Sciatic nerve (tissue), 2 donors: ENCODE measurements at places on chromosomes 7 and 10.

GRCh38 chr10:64682043-64682442, 1160.8 kb downstream of the REEP3 start:
- DNase-seq: no peak

- DNase-seq: no peak
Observed at GRCh38 chr7:138934861-138935260, 46.3 kb downstream of the KIAA1549 start.

- DNase-seq: no peak
Observed at GRCh38 chr7:107133396-107133795, 35.4 kb upstream of the HBP1 start.

GRCh38 chr7:123270570-123270969, 70.8 kb upstream of the SLC13A1 start:
- no peak for DNase-seq

- DNase-seq: no peak
Observed at GRCh38 chr10:35950226-35950625, 308.1 kb upstream of the FZD8 start.

DNA sequence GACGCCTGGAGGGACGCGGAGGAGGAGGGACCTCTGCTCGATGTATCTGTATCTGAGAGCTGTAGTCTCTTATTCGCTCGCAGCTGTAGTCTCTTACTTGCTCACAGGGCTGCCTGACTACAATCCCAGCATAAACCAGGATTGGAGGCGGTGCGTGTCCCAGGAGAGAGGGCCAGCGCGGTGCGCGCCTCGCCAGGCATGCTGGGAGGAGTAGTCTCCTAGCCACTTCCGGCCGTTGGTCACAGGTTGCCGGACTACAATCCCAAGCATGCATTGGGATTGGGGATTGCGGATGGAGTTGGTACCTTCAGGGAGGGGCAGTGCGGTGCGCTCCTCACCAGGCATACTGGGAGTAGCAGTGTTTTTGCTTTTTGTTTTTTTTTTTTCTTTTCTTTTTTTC, 421.7 kb upstream of the NUPR2 start:
- DNase-seq: no peak

DNA sequence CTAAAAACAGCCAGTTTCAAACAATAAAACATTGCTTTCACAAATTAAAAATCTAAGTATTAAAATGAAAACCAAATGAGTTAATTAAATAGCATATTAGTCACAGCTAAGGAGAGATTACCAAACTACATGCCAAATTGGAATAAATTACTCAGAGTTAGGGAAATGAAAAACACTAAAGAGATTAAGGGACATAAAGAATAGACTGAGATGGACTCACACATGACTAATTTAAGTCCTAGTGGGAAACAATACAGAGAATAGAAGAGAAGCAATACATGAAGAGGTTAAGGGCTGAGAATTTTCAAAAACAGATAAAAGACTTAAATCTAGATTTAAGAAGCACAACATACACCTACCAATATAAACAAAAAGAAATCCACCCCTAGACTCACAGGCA, 110.6 kb downstream of the ZFAND4 start:
- no peak for DNase-seq

DNA sequence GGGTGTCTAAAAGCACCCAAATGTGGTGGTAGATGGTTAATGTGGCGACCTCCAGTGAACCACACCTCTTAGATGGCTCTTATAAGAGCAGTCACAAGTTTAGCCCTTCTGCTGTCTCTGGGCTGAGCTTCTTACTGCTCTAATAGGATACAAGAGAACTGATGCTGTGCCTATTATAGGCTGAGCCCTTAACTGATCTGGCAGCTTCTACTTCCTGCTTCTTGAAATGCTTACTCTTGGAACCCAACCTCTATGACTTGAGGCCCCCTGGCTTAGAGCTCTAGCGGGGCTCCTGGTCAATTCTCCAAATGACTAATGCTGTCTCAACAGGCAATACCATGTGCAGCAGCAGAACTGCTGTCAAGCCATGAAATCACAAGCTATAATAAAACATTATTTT, 35.0 kb upstream of the LSM8 start:
- no peak for DNase-seq

DNA sequence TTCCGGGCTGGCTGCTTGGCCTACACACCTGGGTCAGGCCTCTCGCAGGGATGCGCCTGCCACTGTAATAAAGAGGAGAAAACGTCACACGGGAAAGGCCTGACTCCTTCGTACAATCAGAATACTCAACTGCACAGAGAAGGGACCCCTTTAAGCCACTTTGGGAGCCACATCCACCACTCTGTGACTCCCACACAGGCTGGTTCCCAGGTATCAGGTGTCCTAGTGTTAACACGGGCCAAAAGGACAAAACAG, 5.8 kb upstream of the ZNF736 start:
- no peak for DNase-seq

DNA sequence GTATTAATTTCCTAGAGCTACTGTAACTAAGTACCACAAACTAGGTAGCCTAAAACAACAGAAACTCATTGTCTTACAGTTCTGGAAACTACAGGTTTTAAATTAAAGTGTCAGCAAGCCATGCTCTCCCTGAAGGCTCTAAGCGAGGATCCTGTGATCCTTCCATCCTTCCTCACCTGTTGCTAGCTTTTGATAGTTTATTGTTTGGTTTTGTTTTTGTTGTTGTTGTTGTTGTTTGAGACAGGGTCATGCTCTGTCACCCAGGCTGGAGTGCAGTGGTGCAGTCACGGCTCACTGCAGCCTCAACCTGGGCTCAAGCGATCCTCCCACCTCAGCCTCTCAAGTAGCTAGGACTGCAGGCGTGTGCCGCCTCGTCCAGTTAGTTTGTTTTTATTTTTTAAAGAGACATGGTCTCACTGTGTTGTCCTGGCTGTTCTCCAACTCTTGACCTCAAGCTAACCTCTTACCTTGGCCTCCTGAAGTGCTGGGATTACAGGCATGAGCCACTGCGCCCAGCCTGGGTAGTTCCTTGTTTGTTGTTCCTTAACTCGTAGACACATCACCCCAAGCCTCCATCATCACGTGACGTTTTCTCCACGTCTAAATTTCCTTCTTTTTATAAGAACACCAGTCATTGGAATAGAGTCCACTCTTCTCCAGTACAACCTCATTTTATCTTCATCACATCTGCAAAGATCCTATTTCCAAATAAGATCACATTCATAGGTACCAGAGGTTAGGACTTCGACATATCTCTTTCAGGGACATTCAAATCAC, 109.1 kb downstream of the AKR1D1 start:
- DNase-seq: no peak

DNA sequence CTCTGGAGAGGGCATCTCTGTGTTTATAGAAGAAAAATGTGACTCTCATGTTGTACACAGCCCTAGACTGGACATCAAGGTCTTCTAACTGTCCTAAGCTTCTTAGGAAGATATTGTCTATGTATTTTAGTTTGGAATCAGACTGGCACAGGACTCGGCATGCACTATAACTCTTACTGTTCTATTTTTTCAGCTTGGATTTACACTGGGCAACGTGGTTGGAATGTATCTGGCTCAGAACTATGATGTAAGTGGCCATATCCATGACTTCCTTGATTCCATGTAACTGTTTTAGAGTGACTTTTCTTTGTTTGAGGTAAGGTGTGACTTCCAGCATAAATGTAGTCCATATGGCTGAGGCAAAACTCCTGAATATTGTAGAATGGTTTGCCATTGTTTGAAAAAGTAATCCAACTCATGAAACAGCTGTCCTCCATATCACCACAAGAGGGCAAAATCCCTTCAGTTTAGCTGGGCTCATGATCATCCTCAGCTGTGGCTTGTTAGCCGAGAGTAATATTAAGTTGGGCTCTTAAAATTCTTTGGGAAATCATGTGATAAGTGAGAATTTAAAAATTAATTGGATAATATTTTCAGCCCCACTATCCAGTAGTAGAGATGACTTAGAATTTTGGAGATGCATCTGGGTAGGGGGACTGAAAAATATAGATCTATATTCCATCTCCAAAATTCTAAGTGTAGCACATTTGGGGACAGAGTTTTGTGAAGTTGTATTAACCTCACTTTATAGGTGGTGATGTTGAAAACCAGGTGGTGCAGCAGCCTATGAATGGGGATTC, 10.4 kb downstream of the STMP1 start:
- no peak for DNase-seq

GRCh38 chr10:125494651-125495239, 188.2 kb downstream of the TEX36 start:
- DNase-seq: no peak

DNA sequence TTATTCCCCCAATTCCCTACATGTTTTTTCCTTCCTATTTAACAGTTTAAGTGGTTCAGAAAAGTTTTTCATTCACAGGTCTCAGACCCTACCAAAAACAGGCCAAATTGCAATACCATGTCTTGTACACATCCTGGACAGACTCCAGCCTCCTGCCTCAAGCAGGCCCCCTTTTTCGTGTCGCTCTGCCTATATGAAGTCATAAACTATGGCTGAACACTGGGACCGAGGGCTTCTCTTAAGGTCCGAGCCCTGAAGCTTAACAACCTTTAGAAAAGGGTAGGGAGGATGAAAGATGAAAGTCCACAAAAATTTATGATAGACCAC, 1.4 kb downstream of the FBXW4 start:
- no peak for DNase-seq

- DNase-seq: peak; percentile 41
Observed at GRCh38 chr10:43209074-43209455, 57.8 kb downstream of the RASGEF1A start.

DNA sequence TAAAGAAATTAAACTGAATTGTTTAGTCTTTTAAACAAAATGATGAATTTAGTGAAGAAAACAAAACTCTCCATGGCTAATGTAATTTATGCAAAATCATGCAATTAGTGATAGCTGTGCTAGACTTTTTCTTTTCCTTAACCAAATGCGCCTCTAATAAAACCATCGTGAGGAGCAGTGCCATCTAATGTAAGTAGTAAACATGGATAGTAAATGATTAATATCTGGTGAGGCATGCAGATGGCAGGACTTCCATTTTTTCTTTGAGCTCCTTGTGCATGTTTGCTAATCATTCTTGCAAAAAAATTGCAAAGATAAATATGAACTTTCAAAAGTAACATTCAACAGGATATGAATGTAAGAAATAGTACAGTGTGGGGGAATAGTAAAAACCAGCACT, 2.3 kb downstream of the INSYN2A start:
- no peak for DNase-seq

DNA sequence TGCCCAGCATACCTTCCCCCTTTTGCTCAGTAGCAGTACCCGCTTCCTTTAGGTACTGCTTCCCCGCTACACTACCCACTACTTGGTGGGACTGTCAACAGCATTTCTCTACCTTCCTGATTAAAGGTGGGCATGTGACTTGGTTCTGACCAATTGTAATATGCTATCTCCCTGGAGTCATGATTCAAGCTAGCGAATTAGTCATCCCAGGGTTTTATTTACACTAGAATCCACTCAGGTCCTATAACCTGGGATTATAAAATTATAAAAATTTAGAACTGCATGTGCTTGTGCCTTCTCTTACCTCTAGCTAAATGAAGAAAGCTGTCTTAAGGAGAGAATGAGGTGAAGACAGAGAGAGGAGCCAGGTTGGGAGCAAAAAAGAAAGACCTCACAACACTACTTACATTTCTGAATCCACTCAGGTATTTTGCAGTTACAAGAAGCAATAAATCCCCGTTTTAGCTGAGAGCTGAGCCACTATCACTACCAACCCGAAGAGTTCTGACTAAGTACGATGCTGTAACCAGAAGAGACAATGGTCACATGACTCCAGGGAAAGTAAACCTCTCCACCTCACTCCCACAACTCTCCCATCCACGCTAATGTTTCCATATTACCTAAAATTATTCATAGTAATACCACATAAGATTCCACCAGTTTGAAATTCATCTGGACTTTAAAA, 9.7 kb downstream of the GBX1 start:
- no peak for DNase-seq

DNA sequence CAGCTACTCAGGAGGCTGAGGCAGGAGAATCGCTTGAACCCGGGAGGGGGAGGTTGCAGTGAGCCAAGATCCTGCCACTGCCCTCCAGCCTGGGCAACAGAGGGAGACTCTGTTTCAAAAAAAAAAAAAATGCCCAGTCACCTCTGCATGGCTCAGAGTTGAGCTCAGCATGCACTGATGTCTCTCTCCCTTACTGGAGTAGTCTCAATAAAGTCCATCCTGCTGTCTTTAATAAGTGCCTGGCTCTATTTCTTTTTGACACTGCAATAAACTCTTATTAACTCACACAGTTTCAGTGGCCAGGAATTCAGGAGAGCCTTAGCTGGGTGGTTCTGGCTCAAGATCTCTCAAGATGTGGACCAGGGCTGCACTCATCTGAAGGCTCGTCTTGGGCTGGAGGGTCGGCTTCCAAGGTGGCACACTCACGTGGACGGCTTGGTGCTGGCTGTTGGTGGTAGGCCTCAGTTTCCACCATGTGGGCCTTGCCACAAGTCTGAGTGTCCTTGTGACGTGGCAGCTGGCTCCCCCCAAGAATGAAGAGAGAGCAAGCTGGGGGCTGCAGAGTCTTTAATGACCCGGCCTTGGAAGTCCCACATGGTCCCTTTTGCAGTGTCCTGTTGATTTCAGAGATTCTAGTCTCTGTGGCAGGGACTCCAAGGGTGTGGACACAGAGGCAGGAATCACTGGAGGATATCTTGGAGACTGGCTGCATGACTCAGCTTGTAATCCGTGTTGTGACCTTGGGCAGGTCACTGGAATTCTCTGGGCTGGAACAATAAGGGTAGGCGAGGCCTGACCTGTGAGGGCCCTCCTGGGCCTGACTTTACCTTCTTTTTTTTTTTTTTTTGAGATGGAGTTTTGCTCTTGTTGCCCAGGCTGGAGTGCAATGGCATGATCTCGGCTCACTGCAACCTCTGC, 85.9 kb upstream of the KMT2C start:
- DNase-seq: no peak

GRCh38 chr7:326273-326672, 36.3 kb downstream of the FOXL3 start:
- DNase-seq: no peak

GRCh38 chr10:7506571-7506970, 95.7 kb upstream of the SFMBT2 start:
- no peak for DNase-seq

DNA sequence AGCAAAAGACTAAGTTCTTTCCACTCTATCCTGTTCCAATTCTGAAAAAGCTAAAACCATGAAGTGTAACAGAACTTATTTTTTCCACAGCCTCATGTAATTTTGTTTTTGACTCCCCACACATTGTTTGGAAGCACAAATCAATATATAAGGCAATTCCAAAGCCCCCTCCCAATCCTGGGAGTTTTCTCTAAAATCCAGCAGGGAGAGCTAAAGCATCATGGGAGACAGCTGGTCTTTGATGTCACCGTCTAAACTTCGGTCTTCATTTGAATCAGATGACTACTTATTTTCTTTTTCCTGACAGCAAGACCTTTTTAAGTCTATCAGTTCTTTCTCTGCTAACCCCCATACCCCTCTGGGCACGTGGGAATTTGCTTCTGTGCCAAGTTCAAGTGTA, 33.3 kb upstream of the PON1 start:
- no peak for DNase-seq

GRCh38 chr7:140601566-140602174, 38.9 kb downstream of the DENND2A start:
- DNase-seq: no peak

GRCh38 chr10:100519311-100520051, at the start of gene SEC31B:
SEC31B (minus strand) TSS chr10:100519861; CDS start chr10:100516952, 2,909 bp downstream.
- DNase-seq: peak; percentile 64
